CD4-positive, alpha-beta T cell treated with Interleukin-10 for 1 hour (primary cell): ENCODE measurements at places on chromosomes 16 and 17.

DNA sequence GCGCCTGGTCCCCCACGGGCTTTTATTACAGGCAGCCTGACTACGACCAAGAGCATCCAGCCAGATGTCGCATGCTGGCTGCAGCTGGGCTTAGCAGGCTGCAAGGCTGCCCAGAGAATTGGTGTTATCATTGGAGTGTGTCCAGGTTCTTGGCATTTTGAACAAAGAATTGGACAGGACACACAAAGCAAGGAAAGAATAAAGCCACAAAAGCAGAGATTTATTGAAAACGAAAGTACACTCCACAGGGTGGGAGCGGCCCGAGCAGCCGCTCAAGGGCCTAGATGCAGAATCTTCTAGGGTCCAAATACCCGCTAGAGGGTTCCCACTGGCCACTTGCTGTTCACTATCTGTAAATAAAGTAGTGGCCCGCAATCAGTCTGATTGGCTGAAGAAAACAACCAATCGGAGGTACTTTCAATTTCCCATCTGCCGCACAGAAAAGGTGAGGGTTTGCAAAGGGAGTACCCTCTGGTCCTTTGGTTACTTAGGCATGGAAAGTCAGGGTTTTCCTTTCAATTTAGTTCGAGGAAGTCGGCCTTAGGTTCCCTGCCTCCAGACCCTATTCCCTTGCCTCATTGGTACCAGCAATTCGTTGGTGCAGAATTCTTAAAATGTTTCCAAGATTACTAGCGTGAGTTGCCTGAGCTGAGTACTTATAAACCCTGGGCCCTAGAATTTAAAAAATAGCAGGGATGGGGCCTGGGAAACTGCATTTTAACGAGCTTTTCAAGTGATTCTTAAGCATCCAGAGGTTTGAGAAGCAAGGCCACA, 38.5 kb upstream of the CNEP1R1 start:
- no peak for DNase-seq

DNA sequence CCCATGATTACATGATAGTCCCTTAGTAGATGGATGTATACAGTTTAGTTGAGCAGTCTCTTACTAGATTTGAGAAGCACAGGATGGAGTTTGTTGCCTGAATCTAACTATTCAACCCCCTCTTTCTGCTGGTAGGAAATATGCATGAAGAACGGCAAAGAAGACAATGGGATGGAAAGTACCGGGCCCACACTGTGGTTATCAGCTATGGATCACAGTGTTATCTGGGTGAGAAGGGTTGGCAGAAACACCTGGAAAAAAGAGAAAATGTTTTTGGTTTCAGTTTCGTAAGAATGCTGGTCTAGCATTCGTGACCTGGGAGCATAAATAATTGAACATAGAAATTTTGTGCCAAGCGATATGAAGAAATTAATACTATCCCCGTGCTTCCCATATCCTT, 53.1 kb downstream of the ANKFN1 start:
- DNase-seq = no peak

DNA sequence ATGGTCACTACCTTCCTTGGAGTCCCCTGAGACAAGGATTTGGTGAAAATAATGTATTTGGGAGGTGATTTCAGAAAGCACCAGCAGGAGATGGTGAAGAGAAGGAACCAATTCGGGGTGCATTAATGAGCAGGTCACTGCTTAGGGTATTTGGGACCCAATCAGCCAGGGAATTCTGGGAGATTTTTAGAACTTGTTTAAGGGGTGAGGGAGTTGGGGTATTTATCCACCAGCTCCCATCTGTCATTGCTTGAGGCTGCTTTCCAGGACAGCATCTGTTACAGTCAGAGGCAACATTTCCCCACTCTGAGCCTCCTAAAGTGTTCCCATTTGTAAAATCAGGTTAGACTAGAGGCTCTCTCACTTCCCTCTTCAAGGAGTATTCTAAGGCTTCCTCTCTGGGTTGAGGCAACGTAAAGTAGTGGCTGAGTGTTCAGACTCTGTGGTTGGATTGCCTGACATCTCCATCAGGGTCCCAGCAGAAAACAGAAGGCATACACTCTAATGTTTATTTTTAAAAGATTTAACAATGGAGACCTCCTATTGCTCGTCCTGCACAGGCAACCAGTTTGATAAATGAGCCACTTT, 60.9 kb downstream of the CLEC19A start:
- no peak for DNase-seq

GRCh38 chr17:20092261-20092867, 83.2 kb downstream of the SPECC1 start:
- DNase-seq = no peak

DNA sequence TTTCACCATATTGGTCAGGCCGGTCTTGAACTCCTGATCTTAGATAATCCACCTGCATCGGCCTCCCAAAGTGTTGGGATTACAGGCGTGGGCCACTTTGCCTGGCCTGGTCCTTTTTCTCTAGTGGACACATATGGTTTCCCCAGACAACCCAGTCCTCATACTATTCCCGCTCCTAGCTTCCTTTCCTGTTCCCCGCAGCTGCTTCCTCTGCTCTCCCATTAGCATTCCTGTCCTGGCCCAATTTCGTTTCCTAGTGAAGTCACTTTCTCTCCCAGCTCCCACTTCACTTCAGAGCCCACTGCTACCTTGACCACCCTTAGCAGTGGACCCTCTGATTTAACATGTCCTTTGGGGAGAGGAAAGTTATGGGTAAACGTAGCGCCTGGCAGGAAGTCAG, 11.3 kb downstream of the KATNIP start:
- DNase-seq = no peak

DNA sequence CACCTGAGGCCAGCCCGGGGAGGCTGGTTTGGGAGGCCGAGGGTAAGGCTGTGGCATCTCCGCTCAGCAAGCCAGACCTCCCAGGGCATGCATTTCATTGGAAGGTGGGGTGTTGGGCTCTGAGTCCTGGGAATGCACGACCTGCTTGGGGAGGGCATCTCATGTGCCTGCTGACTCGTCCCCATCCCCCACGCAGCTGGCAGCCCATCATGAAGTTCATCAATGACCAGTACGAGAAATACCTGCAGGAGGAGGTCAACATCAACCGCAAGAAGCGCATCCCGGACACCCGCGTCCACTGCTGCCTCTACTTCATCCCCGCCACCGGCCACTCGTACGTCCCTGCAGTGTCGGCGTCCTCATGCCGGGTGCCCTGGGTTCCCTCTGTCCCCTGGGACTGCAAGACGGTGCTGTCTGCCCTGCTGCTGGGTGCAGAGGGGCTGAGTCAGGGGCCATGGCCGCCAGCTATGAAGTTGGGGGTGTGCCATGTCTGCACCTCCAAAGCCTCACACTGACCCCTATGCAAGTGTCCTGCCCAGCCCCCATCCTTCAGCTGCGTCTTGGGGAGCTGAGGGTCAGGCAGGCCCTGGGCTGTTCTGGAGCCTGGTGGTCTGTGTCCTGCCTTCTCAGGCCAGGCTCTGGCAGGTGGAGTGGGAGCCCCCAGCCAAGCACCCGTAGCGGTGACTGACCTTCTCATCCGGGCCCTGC, 347.9 kb downstream of the SEC14L1 start:
- no peak for DNase-seq

DNA sequence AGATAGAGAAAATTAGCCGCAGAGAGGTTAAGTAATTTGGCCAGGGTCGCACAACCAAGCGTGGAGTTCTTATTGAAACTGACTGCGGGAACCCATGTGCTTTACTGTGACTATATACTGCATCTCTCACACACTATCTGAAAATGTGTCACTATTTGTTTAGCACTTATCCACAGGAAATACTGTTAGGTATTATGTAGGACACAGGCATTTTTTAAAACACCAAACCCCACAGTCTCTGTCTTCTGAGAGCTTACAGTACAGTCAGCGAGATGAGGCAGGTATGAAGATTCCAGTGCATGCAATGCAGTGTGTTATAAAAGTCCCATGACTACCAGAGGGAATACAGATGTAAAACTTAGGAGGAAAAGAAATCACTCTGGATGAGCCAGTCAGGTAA, 11.3 kb downstream of the RBL2 start:
- no peak for DNase-seq

DNA sequence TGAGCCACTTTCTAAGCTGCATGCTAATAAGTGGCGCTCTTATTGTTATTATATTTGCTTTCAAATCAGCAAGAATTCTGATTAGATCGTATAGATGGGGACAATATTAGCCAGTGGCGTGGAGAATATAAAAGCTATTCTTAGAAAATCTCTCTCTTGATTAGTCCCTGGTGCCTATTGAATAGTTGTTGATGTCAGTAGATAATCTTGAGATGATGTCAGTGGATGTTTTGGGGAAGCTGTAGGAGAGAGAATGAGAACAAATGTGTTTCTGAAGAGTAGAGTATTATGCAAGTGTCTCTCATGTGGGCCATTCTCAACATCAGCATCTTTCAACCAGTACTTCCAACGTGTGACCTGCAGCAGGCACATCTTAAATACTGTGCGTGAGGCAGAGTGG, 445.7 kb downstream of the GRIN2A start:
- DNase-seq = no peak

DNA sequence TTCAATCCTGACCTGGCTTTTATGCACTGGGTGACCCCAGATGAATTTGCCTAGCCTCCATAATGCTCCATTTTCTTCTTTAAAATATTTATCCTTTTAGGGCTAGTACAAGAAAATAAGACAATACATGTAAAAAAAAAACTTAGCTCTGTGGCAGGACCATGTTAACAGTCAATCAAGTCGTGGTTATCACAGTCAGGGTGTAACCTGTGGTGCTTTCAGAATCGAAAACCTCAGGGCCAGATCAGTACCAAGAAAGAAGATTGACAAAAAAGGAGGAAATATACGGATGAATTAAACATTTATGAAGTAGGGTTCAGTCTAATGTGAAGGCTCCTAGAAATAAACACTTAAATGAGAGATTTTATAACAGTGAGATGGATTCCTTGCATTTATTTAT, 347.2 kb upstream of the MAF start:
- DNase-seq = no peak

- DNase-seq = peak; percentile 74
Observed at GRCh38 chr16:81623365-81624102, 155.6 kb upstream of the PLCG2 start.

DNA sequence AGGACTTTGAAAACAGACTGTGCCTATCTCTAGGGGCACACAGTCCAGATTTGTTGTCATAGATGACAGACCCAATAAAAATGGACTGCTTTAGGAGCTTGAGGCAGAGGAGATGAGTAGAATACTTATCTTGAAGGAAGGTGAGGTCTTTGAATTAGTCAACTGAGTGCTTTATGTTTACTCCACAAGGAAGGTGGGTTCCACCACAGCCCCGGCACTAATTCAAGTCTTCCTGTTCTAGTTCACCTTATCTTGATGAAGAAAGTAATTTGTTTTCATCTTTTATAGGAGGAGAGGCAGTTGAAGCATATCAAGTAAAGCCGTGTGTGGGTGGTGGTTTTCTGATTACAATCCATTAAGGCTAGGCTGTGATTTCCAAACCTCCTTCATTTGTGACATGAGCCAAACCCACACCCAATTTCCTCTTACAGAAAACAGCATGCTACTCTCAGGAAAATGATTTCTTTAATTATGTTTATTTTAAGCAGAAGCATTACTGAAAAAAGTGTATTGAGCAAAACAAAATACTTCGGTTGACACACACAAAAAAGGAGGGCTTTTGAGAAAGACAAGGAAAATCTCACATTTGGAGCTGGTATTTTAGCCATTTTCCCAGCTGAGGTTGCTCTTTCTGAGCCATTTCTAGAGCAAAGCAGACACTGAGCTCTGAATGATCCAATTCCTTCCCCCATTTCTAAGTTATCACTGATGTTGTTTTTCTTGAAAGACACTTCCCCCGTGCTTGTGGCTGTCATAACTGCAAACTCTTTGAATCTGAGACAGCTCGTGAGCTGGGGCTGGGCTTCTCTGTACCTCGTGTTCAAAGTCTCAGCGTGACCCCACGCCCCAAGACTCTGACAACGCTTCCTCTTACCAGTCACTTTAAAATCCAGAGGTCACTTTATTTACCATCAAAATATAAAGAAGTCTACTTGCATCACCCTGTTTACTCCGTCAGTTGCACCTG, 35.4 kb downstream of the CDRT15 start:
- peak; percentile 68 for DNase-seq

DNA sequence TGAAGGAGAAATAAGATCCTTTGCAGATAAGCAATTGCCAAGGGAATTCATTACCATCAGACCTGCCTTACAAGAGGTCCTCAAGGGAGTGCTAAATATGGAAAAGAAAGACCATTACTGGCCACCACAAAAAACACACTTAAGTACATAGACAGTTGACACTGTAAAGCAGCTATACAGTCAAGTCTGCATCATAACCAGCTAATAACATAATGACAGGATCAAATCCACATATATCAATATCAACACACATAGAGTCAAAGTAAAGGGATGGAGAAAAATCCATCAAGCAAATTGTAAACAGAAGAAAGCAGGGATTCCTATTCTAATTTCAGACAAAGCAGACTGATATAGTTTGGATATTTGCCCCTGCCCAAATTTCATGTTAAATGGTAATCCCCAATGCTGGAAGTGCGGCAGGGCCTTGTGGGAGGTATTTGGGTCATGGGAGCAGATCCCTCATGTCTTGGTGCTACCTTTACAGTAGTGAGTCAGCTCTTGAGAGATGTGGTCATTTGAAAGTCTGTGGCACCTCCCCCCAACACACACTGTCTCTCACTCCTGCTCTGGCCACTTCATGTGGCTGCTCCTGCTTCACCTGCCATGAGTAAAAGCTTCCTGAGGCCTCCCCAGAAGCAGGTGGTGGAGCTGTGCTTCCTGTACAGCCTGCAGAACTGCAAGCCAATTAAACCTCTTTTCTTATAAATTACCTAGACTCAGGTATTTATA, 32.8 kb downstream of the TANC2 start:
- no peak for DNase-seq

DNA sequence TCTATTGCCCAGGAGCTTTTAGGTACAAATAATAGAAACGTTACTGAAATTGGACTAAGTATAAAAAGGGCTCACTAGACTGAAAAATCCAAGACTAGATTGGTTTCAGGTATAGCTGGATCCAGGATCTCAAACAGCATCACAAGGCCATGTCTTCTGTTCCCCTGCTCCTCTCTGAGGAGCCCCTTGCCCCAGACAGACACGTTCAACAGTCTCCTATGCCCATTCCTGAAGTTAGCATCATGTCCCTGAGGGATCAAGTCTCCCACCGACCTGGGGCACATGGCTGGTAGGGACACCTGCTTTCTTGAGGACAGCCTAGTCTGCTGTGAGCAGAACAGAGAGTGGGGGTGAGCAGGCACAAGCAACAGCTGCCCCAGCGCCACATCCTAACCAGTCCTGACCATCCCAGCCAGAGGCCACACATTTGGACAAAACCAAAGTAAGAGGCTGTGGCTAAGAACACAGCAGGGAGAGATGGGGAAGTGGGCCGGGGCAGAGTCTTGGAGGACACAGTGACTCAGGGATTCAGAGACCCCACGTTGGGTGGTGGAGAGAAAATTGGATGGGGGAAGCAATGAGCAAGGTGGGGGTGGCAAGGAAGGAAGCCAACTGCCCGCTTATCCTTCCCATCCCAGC, 10.5 kb upstream of the MMP2 start:
- no peak for DNase-seq

GRCh38 chr17:78986649-78987328, 7.1 kb upstream of the LGALS3BP start:
- no peak for DNase-seq

GRCh38 chr16:49269201-49269600, 12.4 kb downstream of the CBLN1 start:
- no peak for DNase-seq
